ENCODE measurements at places on chromosomes 3 and 15.

DNA sequence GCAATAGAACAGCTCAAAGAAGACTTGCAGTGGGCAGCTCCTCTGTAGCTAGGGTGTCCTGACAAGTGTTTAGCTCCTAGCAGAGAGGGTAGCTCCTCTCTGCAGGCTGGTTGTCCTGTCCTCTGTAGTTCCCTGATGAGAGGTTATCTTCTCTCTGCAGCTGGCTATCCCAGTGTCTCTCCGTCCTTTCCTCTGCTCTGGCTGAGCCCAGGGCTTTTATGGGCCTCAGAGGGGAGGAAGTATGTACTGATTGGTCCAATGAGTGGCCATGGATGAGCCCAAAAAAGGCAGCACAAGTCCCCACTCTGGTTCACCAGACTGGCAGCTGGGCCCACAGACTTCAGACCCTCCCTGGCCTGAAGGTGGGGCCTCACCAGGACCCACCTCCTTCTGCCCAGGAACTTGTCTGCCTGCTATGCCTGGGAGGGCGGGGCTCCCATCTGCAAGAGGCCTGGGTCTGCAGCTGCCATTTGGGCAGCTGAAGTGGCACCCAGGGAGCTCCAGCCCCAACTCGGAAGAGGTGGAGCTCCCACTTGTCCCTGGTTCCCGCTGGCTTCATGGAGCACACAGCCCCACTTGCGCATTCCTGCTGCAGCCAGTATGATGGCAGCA, 27.2 kb upstream of the MEX3B start:
- no peak for DNase-seq

- no peak for DNase-seq
These were observed 55.6 kb upstream of the ABHD10 start for GRCh38 chr3:111923095-111923771.

GRCh38 chr15:60370105-60370868, 27.5 kb downstream of the ANXA2 start:
- DNase-seq: no peak

GRCh38 chr3:7207125-7207524, 346.2 kb downstream of the GRM7 start:
- DNase-seq: no peak

- DNase-seq: no peak
These were observed 24.4 kb downstream of the LARS2 start for GRCh38 chr3:45412763-45413162.

- DNase-seq: no peak
These were observed 355.5 kb upstream of the SUCLG2 start for GRCh38 chr3:68009900-68010299.

GRCh38 chr15:31464216-31465082, 137.8 kb downstream of the KLF13 start:
- no peak for DNase-seq

- DNase-seq: no peak
These were observed 270.4 kb upstream of the MDFIC2 start for GRCh38 chr3:70582803-70583202.

GRCh38 chr3:154794814-154795445, 285.2 kb upstream of the MME start:
- no peak for DNase-seq

- no peak for DNase-seq
These were observed 344.9 kb upstream of the TPM1 start for GRCh38 chr15:62697636-62698035.

DNA sequence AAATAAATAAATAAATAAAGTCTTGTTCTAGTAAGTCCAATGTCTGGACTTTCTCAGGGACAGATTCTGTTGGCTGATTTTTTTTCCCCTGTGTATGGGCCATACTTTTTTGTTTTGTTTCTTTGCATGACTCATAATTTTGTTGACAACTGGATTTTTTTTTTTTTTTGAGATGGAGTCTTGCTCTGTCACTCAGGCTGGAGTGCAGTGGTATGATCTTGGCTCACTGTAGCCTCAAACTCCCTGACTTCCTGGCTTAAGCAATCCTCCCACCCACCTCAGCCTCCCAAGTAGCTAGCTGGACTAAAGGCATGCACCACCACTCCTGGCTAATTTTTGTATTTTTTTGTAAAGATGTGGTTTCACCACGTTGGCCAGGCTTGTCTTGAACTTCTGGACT, 38.9 kb downstream of the TICRR start:
- DNase-seq: no peak

DNA sequence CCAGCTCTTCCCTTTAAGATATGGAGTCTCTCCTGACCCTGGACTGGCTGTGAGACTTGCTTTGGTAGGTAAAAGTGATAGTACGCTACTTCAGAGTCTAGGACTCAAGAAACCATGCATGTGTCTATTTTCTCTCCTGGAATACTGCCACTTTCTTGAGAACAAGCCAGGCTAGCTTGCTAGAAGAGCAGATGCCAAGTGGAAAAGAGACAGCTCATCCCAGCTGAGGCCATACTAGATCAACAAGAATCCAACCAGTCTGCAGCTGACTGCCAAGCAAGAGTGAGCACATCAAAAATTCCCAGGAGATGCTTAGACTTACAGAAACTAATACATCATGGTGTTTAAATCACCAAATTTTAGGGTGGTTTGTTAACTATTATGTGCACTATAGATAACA, 208.3 kb upstream of the RBMS3 start:
- DNase-seq: no peak

DNA sequence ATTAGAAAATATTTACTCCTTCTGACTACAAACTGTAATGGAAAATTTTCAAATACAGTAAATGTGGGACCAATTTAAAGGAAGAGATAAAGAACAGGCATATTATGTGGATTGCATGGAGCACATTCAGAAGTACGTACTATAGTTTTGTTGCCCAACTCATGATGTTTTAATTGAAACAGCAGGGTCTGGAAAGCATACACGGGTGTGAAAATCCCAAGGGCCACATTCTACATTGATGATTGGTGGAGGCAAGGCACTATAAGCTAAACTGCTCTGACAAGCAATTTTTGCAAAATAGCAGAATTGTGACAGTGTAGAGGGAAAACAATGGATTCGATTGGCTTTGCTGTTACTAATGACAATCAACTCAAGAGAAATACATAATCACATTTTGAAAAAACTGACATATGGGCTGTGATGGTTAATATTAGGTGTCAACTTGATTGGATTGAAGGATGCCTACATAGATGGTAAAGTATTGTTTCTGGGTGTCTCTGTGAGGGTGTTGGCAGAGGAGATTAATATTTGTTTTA, 458.6 kb downstream of the PYDC2 start:
- no peak for DNase-seq

GRCh38 chr3:194134231-194134756, 1.7 kb upstream of the HES1 start:
- DNase-seq: no peak
